ENCODE measurements at places on chromosomes 4 and X.

DNA sequence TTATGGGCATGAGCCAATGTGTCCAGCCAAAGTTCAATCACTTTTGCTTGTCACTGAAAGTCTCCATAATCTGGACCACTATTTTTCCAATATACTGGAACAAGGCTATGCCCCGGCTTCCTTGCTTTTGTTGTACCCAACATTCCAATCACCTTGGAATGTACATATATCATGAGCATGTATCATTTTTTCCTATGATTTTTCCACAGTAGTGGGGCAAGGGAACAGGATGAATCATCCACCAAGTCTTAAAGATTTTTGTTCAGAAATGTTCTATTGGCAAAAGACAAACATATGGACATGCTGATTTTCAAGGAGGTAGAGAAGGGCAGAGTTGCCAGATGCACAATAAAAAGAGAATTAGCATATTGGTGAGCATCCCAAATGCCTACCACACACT is 548.1 kb upstream of the INTU start:
- no peak for DNase-seq

DNA sequence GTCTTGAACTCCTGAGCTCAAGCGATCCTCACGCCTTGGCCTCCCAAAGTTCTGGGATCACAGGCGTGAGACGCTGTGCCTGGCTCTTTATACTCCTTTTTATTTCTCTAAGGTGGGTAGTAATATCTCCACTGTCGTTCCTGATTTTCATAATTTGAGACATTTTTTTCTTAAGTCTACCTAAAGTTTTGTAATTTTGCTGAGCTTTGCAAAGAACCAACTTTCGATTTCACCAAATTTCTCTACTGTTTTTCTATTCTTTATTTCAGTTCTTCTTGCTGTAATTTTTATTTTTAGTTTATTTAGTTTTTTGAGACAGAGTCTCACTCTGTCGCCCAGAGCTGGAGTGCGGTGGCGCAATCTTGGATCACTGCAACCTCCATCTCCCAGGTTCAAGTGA is 70.4 kb upstream of the CITED1 start:
- DNase-seq: no peak

- no peak for DNase-seq
Observed at GRCh38 chr4:5782829-5783476, 72.0 kb downstream of the EVC start.

DNA sequence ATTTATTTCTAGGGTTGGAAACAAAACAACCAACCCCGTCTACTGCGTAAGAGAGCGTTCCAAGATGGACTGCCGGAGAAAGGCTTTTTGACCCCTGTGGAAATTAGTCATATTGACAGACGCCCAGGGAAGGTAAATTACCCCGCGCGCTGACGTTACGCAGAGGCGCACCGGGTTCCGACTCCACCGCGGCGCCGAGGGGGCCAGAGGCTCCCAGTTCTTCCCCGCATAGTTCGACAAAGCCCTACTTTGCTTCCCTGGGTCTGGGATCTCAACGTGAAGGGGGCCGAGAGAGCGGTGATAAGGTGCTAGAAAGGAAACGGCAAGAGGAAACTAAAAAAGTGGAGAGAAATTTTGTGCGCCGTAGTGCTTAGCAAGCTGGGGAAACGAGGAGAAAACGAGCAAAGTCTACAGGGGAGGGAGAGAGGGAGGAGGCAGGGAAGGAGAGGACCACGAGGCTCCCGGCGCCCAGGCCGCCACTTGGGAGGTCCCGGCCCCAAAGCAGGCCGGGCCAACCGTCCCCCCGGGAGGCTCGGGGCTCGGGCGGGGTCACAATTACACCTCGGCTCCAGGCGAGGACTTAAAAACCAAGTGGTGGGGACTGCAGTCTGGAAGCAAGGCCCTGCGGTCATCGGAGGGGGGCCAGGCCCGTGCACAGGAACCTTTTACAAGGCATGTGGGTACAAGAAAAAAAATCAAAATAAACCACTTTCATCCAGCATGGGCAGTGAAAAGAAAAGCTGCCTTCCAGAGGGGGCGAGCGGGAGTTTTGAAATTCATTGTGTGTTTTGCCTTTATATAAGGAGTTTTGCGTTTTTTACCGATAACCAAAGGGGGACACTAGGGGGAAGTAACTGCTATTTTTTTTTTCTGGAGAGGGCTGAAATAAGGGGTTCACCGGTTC is 13.2 kb downstream of the HAND2 start:
- DNase-seq: no peak

DNA sequence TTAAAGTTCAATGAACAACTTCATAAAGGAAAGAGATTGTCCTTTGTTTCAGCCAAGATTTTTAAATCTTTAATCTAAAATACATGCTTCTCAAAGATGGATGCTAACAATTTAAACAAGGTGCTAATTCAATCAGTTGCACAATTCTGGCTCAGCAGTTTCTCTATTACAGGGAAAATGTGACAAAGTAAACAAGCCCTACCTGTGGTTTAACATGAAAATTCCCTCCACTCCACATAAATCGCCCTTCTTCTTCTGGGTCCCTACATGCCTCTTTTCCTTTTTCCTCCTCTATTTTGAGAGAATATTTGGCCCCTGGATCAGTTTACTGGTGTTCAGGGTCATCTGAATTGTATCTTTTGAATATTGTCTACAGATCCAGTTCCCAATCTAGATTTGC is 80.6 kb downstream of the FRYL start:
- DNase-seq: no peak

GRCh38 chrX:70479922-70480659 is 35.5 kb downstream of the DLG3 start:
- no peak for DNase-seq
